ENCODE measurements at places on chromosomes 5 and 9. TPM values are rescaled to one million over a fixed set of nuclear protein-coding genes. Genes with fewer than 3 reads are reported as not detected.

DNA sequence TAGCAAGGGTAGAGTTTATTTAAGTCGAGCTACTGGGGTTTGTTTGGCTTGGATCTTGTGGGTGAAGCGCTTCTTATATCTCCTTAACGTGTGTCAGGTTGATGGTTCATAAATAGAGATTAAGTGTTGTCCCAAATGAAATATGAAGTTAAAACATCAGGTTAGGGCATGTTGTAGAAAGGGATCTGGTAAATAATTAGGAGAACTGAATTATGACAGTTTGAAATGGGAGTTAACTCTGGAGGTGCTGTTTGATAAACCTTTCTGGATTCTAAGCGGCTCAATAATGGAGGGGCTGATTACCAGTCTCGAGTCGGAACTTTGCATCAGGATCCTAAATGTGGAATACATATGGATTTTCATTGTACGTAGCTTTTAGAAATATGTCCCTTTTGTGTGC lies 717.0 kb upstream of the WWC1 start:
- DNase-seq: no peak

Gene SET
- 538 TPM for total RNA-seq

- no peak for DNase-seq
Observed at GRCh38 chr5:36888303-36888702, 11.7 kb downstream of the NIPBL start.

DNA sequence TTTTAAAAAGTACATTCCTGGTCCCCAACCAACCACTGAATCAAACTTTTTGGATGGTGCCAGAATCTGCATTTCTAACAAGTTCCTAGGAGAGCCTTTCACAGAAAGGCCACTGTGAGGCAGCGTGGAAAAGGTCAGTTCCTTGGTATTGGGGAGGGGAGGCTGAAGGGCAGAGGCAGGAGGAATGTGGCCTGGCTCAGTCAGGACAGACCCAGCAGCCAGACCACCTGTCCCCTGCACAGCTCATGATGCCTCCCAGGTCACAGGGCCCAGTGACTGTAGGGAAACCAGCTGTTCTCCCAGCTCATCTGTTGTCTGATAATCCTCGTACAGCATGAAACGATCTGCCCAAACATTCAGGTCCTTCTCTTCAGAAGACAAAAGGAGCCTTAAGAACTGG lies 132.9 kb downstream of the LHFPL2 start:
- no peak for DNase-seq

DNA sequence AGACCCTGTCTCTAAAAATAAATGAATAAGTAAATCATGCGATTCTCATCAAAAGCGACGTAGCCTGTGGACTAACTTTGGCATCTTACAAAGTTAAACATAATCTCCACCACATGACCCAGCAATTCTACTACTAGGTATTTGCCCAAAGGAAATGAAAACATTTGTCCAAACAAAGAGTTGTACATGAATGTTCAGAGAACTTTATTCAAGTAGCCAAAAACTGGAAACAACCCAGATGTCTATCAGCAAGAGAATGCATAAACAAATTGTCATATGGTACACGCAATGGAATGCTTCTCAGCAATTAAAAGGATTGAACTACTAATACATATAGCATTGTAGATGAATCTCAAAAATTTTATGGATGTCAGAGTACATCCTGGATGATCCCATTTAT lies 82.6 kb downstream of the ADRB2 start:
- no peak for DNase-seq

Gene RGS7BP
- 0.03 TPM for total RNA-seq

All from SJSA1 (cell line).